ENCODE measurements at places on chromosomes 5 and 9.

DNA sequence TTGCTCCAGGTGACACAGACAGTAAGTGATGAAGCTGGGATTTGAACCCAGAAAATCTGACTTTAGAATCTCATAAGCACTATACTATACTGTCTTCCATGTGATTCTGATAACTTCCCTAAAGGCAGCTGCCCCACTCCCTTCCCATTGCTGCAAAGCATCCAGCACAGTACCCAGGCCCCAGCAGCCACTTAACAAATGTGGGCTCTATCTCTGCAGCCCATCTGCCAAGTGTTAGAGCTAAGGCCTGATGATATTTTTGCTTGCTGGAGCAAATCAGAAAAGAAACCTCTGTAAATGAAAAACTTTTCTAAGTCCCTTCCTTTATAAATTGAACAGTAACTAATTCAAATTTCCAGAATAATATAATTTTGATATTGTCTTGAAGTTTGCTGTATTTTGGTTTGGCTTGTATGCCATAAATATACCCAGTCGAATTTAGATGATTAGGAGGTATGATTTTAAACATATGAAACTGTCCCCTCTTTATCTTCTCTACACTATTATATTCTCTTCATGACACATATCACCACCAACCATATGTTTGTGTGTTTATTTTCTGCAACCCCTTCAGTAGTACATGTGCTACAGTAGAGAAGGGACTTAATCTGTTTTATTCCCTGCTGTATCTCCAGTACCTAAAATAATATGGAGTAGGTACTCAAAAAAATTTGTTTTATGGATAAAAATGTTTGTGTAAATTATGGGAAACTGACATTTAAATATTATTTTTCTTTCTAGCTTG is 63.8 kb downstream of the SMIM15 start:
- no peak for DNase-seq

DNA sequence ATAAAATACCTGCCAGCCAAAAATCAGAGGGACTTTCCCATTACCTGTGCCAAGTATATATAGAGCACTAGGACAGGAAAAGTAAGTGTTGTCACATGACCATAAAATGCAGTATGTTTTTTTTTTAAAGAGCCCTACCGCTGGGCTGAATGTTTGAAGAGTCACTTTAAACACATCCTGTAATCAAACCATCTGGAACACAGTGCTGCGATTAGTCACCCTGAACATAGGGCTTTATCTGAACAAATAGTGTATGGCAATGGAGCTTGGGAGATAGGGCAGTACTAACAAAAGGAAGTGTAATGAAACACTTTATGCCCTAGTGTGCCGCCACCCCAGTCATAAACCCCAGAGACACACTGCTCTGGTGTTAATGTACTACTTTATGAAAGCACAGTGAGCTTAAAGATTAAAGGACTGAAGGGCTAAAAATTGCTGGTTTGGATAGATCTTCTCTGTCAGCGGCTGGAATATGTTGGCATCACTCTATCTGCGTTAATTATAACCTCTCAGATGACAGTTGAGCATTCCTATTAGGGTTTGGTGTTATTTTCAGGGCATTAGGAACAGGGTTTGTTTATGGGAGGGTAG is 90.4 kb downstream of the ZNF608 start:
- no peak for DNase-seq

GRCh38 chr5:65268525-65268924 is 213.2 kb downstream of the ADAMTS6 start:
- DNase-seq: no peak

- no peak for DNase-seq
Measured at GRCh38 chr5:112710896-112711295, 26.8 kb upstream of the APC start.

- no peak for DNase-seq
Measured at GRCh38 chr5:58462154-58462553, 2.3 kb upstream of the PLK2 start.

DNA sequence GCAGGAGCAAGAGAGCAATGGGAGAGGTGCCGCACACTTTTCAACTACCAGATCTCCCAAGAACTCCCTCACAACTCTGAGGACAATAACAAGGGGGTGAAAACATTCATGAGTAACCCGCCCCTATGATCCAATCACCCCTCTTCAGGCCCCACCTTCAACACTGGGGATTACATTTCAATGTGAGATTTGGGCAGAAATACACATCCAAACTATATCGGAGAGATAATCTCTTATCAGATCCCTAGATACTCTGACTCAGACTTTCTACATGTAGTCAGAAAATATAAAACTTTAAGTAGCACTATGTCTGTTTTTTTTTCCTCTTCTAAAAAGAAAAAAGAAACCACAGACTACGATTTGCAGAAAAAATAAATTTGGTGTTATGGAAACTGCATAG is 1595.9 kb upstream of the NUDT12 start:
- DNase-seq: no peak

GRCh38 chr9:84758817-84759216 is 89.3 kb downstream of the NTRK2 start:
- no peak for DNase-seq

GRCh38 chr5:89004379-89004778 is 121.4 kb upstream of the MEF2C start:
- DNase-seq: no peak

- no peak for DNase-seq
Measured at GRCh38 chr5:109328626-109329025, 81.1 kb downstream of the PJA2 start.

DNA sequence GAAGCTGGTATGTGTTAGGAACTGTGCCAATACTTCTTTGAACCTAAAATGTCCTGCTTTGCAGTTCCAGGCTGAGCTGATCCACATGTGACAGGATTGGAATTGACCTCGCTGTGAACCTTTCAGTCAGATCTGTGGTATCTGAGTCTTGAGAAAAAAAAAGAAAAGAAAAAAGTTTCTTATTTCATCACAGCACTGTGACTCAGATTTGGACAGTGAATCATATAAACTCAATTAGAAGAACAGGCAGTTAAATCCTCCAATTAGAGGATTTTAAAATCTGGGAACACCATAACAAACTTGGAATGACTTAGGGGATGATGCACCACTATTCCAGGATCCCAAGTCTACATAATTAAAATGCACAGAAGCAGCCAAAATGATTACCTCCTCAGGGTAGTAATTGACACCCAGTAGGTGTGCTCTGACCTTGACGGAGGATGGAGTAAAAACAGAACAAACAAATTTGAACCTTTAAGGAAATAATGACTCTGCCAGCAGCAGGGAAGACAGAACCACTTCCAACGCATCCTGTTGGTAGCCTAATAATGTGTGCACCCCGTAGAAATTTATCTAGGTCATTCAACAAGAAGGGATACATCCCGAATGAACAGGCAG is 57.8 kb upstream of the RAI14 start:
- no peak for DNase-seq

DNA sequence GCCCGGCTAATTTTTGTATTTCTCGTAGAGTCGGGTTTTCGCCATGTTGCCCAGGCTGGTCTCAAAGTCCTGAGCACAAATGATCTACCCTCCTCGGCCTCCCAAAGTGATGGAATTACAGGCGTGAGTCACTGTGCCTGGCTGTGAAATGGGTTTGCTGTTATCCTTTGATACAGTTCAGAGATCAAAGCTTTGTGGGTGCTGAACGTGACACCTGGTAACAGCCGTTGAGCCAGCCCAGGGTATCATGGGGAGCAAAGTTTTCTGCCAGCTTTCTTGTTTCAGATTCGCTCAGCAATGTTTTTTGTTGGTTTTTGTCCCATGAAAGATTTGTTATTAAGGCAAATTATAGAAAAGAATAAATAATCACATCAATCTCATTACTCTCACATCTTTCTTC is 68.9 kb upstream of the LPAR1 start:
- DNase-seq: no peak

DNA sequence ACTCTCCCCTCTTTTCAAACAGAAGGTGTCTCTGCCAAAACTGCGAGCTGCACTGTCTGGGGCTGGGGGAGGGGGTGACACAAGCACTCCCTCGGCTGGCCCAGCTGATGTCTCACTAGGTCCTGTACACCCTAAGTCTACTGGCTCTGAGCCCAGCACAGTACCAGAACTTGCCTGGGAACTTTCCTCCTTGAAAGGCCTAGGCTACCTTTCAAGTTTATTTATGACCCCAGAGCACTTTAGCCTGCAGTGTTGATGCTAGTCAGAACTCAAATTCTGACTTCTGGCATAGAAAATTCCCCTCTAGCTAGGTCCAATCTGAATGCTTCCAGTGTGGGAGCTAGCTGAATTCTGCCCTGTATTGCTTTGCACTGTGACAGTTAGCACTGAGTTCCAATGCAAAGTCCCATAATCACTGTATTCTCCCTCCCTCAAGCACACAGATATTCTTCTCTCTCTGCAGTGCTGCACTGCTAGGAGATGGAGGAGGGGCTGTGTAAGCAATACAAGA is 10.5 kb downstream of the LURAP1L start:
- DNase-seq: no peak

DNA sequence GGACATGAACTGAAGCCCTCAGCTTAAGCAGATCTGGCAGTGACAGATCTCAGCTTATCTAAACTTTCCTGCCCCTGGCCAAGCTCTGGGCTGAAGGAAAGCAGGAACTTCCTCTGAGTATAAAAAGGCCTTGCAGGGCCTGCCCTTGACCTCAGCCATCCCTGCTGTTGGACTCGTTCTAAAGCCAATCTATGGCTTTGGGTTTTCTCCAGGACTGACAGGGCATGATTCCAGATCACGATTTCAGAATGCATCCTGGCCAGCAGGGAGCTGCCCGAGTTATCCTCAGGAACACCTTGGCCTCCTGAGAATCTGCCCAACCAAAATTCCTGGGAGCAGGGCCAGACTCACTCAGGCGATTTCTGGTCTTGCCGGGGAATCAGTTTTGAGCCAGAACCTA is 502.7 kb downstream of the TLE4 start:
- no peak for DNase-seq

DNA sequence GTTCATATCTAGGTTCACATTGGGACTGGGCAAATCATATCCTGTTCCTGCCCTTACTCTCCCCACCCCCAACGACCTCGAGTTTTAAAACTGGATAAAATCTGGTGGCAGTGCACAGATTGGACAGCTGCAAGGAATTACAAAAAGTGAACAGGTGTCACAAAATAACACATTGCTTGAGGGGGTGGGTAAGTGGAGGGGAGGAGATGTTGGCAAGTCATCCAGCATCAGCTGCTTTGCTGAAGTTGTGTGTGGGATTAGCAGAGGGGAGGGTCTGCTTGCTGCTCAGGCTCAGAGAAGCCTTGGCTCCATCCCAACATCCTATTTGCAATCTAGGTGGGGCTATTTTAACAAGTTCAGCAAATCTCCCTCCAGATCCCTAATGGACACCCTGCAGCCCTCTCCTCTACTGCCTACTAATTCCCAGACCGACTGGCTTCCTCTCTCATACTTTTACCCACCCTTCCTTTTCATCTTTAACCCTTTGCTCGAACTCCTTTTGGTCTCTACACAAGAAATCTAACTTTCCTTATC is 39.8 kb upstream of the SLC24A2 start:
- no peak for DNase-seq

DNA sequence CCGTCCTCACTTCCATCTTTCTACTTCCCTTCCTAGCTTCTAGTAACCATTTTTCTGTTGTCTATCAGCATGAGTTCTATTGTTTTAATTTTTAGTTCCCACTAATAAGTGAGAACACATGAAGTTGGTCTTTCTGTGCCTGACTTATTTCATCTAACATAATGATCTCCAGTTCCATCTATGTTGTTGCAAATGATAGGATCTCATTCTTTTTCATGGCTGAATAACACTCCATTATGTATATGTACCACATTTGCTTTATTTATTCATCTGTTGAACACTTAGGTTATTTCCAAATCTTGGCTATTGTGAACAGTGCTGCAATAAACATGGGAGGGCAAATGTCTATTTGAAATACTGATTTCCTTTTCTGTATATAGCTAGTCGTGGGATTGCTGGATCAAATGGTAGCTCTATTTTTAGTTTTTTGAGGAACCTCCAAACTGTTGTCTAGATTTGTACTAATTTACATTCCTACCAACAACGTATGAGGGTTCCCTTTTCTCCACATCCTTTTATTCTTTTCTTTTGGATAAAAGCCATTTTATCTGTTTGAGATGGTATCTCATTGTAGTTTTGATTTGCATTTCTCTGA is 50.3 kb downstream of the NSD1 start:
- no peak for DNase-seq

- no peak for DNase-seq
Measured at GRCh38 chr9:114957558-114957957, 27.2 kb upstream of the TNFSF8 start.

- DNase-seq: no peak
Measured at GRCh38 chr9:135792268-135793128, 90.5 kb downstream of the KCNT1 start.

- no peak for DNase-seq
Measured at GRCh38 chr5:133240425-133241091, 188.7 kb downstream of the HSPA4 start.

- no peak for DNase-seq
Measured at GRCh38 chr5:137221943-137222342, 277.2 kb downstream of the SPOCK1 start.

GRCh38 chr5:67092535-67092934 is 104.1 kb downstream of the CD180 start:
- DNase-seq: no peak

GRCh38 chr5:73378070-73378469 is 70.5 kb downstream of the FOXD1 start:
- no peak for DNase-seq

- no peak for DNase-seq
Measured at GRCh38 chr5:179190851-179191505, 130.8 kb downstream of the ZNF354C start.

GRCh38 chr9:133852431-133852830 is 114.3 kb upstream of the SARDH start:
- no peak for DNase-seq

GRCh38 chr5:104170926-104171325 is 608.3 kb upstream of the NUDT12 start:
- DNase-seq: no peak

DNA sequence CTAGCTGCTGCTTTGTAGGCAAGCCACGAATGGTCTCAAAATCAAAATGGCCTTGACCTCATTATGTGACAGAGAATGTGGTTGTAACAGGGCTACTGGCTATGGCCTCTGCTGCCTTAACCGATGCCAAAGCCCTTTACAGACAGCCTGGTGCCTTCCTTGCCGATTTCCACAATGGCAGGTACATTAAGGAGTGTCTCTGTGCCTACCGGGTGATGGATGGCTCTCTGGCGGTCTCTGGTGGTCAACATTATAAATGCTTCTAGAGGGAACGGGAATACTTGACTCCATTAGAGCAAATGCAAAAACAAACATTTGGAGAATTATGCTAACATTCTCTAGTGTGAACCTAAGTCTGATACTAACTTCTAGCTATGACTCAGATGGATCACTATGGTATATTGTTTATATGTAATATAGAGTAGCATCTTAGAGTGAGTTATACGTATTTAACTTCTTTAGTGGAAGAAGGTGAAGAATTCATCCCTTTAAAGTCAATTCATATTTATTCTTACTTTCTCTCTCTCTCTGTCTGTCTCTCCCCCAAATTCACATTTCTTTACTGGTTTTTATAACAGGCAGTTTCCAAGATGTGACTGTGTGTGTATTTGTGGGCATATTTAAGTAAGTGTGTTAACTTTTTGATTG is 52.5 kb downstream of the RPS23 start:
- peak; percentile 41 for DNase-seq
